ENCODE measurements at places on chromosomes 1 and 21. TPM values are rescaled to one million over a fixed set of nuclear protein-coding genes. Genes with fewer than 3 reads are reported as not detected.

Gene LAMTOR2
- total RNA-seq, result 75.5 TPM

Gene HAPLN2
- not detected for total RNA-seq

Gene CENPS
- total RNA-seq, result 14.1 TPM

Gene GJA5
- 6.3 TPM for total RNA-seq

Gene CRP
- total RNA-seq, result not detected

Gene DISC1
- 12.5 TPM for total RNA-seq

Gene C1orf226
- 16.7 TPM for total RNA-seq

Gene BROX
- total RNA-seq, result 47.7 TPM

GRCh38 chr21:31395268-31395667, 51.2 kb upstream of the TIAM1 start:
- no peak overlapping the region for H3K27ac ChIP-seq
- H3K36me3 ChIP-seq, result no peaks in the 10 kb centered on the region
- DNase-seq, result no peak
- H3K4me3 ChIP-seq, result no peak overlapping the region
- no peaks in the 10 kb centered on the region for H3K4me1 ChIP-seq

DNA sequence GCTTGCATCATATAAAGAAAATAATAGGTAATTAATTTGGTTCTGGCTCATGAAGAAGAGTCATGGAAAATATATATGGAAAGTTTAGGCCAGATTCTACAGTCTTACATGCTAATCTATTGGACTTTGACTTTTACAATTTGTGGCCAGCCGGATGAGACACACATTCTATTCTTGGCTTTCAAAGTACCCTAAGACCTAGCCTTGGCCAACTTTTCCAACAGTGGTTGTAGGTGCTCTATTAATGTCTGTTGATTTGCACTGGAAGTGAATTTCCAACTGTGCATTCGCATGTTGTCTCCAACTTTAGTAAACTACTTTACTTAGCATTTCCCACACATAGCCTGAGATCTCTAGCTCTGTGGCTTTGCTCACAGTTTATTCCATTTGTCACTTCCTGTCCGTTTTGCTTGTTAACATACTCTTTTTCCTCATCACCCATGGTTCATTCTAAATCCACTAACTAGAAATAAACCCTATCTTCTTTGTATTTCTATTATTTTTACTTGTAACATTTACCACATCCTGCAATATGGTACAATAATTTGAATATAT, 644.0 kb downstream of the PTPRC start:
- no peaks in the 10 kb centered on the region for H3K27me3 ChIP-seq
- DNase-seq, result no peak
- no peaks in the 10 kb centered on the region for H3K4me1 ChIP-seq
- no peak overlapping the region for H3K27ac ChIP-seq
- H3K4me3 ChIP-seq, result no peak overlapping the region

- no peak for DNase-seq
- H3K36me3 ChIP-seq, result no peaks in the 10 kb centered on the region
- H3K27ac ChIP-seq, result no peak overlapping the region
- H3K27me3 ChIP-seq, result no peaks in the 10 kb centered on the region
- H3K4me3 ChIP-seq, result no peak overlapping the region
- peaks cover 20% of the 10 kb centered on the region for H3K4me1 ChIP-seq
Measured at GRCh38 chr21:42190486-42190863, 28.5 kb upstream of the ABCG1 start.

DNA sequence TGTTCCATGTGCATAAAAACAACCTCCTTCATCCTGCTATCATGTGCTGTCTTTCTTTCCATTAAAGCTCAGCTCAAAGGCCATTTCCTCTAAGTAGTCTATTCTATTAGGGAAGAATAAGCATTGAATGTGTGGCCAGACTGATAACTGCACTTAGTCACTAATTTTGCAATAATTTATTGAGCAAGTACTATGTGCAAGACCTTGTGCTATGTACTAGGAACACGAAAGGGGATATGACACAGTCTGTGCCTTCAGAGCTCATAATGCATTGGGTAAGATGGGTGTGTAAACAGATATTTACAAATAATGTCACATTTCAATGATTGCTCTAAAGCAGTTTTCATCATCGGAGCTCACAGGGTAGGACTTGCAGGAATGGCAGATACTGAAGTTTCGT, 54.2 kb downstream of the NMNAT2 start:
- no peaks in the 10 kb centered on the region for H3K36me3 ChIP-seq
- H3K27ac ChIP-seq, result peak overlapping the region; percentile 44
- H3K27me3 ChIP-seq, result no peaks in the 10 kb centered on the region
- no peak overlapping the region for H3K4me3 ChIP-seq
- no peak for DNase-seq

- DNase-seq, result no peak
- H3K36me3 ChIP-seq, result peaks cover 34% of the 10 kb centered on the region
- no peak overlapping the region for H3K27ac ChIP-seq
- H3K4me3 ChIP-seq, result no peak overlapping the region
- peaks cover 22% of the 10 kb centered on the region for H3K4me1 ChIP-seq
Measured at GRCh38 chr1:6623269-6623965, 1.3 kb upstream of the THAP3 start.

DNA sequence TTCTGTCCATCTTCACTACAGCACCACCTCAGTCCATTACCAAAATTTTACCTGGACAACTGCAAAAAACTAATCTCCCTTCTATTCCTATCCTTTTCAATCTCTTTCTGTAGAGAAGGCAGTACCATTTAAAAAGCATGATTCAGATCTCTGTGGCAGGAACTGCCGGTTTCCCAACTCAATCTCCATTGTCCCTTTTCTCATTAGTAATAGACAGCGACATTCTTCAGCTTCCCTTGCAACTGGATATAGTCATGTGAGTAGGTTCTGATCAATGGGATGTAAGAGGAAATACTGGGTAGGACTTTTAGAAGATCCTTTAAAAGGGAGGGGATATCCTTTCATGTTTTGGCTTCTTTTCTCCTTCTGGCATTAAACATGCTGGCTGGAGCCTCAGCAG, 74.9 kb downstream of the ADCY10 start:
- no peaks in the 10 kb centered on the region for H3K27me3 ChIP-seq
- H3K4me1 ChIP-seq, result no peaks in the 10 kb centered on the region
- no peak for DNase-seq

DNA sequence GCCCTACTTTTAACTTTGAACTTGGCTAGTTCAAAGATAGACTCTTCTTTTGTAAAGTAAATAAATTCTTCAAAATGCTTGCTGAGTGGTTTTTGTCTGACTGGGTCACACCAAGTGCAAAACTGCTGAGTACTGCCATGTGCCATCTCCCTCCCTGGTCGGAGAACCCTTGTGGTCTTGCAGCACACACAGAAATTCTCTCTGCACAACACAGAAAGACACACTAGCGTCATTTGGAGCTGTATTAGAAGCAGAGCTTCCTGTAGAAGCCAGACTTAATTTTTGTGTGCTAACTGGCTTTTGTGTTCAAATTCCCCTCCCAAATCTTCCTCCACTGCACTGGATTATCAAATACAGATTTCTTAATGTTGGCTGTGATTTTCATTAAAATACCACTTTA, 2.5 kb downstream of the PSMB4 start:
- no peaks in the 10 kb centered on the region for H3K27me3 ChIP-seq
- no peak overlapping the region for H3K27ac ChIP-seq
- DNase-seq, result no peak
- H3K4me3 ChIP-seq, result no peak overlapping the region

GRCh38 chr1:18575620-18576019, 55.0 kb upstream of the PAX7 start:
- H3K4me1 ChIP-seq, result no peaks in the 10 kb centered on the region
- no peak overlapping the region for H3K27ac ChIP-seq

- no peaks in the 10 kb centered on the region for H3K27me3 ChIP-seq
- DNase-seq, result no peak
- no peak overlapping the region for H3K27ac ChIP-seq
- no peaks in the 10 kb centered on the region for H3K36me3 ChIP-seq
Measured at GRCh38 chr21:34781526-34781925, 112.7 kb downstream of the CLIC6 start.

- no peak for DNase-seq
- H3K4me3 ChIP-seq, result no peak overlapping the region
- H3K27ac ChIP-seq, result no peak overlapping the region
- peaks cover under 1% of the 10 kb centered on the region for H3K27me3 ChIP-seq
Measured at GRCh38 chr1:38052750-38053415, 6.3 kb upstream of the POU3F1 start.

DNA sequence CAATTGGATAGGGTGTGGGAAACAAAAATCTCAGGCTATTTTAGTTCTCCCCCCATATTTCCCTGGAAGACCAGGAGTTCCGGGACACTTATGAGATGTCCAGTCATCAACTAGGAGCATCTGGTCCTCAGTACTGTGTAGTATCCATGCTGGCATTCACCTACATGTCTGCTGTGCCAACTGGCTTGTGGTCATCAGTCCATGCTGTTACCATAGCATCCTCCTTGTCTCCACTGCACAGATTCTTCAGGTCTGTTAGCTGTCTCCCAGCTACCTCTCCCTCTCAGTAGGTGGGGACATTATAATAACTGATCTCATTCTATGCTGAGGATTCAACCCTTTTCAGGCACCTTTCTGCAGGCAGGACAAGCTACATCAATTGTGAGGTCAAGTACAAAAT, 302.9 kb downstream of the BARHL2 start:
- H3K36me3 ChIP-seq, result no peaks in the 10 kb centered on the region
- no peak overlapping the region for H3K4me3 ChIP-seq
- no peaks in the 10 kb centered on the region for H3K4me1 ChIP-seq
- no peak overlapping the region for H3K27ac ChIP-seq
- H3K27me3 ChIP-seq, result no peaks in the 10 kb centered on the region

DNA sequence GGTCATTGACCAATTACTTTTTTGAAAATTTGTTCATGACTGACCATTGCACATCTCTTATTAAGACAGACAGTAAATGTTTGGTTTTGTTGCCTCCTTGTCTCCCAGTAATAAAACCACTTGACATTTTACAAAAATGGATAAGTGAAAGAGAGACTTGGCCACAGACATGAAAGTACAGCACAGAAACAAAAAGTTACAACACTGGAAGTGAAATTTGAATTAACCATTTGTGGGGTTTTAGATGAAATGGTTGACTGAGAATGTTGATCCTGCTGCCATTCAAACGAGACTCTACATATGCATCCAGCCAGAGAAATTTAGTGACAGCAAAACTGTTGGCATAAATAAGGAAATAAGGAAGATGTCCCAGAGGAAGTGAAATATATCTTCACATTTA, 79.3 kb upstream of the B3GALT2 start:
- no peak overlapping the region for H3K27ac ChIP-seq
- no peaks in the 10 kb centered on the region for H3K4me1 ChIP-seq
- no peaks in the 10 kb centered on the region for H3K36me3 ChIP-seq

DNA sequence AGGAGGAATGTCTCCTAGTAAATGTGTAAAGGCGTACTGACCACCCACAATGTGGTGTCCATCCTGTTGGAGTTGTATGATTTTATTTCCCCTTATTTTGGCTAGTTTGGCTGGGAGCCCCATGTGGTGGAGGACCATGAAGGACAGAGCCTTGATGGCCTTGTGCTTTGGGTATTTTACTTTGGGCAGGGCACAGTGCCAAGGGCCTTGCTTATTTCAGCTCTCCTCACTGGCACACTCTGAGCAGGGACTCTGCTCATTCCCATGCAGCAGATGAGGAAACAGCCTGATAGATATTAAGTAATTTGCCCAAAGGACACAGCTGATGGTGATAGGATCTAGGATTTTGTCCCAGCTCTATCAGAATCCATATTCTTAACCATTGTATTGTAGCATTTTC, 50.2 kb downstream of the SMYD2 start:
- H3K27ac ChIP-seq, result no peak overlapping the region
- DNase-seq, result no peak
- no peak overlapping the region for H3K4me3 ChIP-seq
- peaks cover 28% of the 10 kb centered on the region for H3K36me3 ChIP-seq
- H3K4me1 ChIP-seq, result no peaks in the 10 kb centered on the region

DNA sequence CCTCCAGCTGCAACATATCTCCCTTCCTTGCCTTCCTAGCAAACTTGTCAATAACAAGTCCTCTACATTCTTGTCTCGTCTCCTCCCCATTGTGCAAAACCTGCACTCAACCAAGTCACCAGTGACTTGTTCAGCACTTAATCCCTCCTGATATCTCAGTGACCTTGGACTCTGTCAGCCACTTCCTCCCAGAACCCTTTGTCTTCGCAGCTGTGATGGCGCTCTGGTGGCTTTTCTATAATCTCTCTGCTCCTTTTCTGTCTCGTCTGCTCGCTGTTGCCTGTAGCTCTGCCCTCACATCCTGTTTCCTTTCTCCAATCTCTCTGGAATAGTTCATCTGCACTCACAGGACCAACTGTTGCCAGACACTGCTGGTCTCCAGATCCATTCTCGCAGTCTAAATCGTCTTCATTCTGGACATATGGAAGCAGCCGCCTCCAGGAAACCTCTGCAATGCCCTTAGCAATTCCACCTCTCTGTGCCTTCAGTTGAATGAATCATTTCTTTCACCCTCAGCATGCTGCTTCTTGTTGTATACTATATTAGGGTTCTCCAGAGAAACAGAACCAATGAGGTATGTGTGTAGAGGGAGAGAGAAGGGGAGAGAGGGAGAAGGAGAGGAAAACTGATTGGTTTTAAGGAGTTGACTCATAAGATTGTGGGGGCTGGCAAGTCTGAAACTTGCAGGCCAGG, 17.4 kb upstream of the IFNAR2 start:
- peak overlapping the region; percentile 36 for H3K27ac ChIP-seq
- no peak for DNase-seq
- H3K27me3 ChIP-seq, result no peaks in the 10 kb centered on the region
- peaks cover 8% of the 10 kb centered on the region for H3K4me1 ChIP-seq
- no peak overlapping the region for H3K4me3 ChIP-seq
- no peaks in the 10 kb centered on the region for H3K36me3 ChIP-seq

DNA sequence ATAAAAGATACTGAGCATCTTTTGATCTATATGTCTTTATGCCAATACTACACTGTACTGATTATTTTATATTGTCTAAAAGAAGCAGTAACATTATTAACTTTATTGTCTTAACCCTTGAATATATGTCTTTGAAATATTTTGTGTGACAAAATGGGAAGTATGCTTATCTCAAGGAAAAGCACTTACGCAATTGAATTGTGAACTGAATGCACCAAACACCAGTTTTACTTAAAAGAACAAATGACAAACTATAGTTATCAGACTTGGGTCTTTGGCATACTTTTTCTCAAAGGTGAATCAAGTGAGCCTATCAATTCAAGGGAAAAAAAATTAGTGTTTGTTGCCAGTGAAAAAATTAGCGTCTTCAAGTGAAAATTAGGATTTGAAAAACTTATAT, 9.2 kb upstream of the SLC6A9 start:
- no peak overlapping the region for H3K4me3 ChIP-seq
- H3K27me3 ChIP-seq, result no peaks in the 10 kb centered on the region
- no peaks in the 10 kb centered on the region for H3K36me3 ChIP-seq
- DNase-seq, result no peak

DNA sequence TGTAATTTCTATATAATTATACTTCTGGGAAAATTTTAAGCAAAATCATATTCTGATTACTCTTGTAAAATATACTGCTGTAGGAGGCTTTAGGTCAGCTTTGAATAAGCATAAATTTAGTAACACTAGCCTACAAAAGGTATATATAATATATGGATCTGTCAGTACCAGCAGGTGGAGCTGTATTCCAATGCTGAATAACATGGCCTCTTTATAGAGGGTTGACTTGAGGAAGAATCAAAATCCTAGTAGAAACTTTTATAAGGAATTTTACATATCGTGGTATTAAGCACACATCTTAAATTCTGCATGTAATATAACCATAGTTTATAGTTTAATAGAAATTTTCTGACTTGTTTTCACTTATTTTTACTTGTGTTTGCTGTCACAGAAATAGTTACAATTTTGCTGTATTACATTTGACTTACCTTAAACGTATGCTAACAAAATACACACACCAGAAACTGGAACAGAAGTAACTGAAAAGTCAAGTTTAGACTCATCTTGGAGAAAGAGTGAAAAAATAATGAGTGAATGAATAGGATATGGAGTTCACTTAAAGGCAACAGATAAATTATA, 79.3 kb downstream of the HMCN1 start:
- no peak overlapping the region for H3K4me3 ChIP-seq
- no peak for DNase-seq
- no peak overlapping the region for H3K27ac ChIP-seq
- no peaks in the 10 kb centered on the region for H3K27me3 ChIP-seq
- H3K36me3 ChIP-seq, result no peaks in the 10 kb centered on the region

All from upper lobe of left lung (tissue), 6 donors.